Dermis blood vessel endothelial cell (primary cell): ENCODE measurements at places on chromosomes 12 and 14.

GRCh38 chr14:53947094-53947445 lies 9.6 kb downstream of the BMP4 start:
- peak; percentile 38 for DNase-seq

DNA sequence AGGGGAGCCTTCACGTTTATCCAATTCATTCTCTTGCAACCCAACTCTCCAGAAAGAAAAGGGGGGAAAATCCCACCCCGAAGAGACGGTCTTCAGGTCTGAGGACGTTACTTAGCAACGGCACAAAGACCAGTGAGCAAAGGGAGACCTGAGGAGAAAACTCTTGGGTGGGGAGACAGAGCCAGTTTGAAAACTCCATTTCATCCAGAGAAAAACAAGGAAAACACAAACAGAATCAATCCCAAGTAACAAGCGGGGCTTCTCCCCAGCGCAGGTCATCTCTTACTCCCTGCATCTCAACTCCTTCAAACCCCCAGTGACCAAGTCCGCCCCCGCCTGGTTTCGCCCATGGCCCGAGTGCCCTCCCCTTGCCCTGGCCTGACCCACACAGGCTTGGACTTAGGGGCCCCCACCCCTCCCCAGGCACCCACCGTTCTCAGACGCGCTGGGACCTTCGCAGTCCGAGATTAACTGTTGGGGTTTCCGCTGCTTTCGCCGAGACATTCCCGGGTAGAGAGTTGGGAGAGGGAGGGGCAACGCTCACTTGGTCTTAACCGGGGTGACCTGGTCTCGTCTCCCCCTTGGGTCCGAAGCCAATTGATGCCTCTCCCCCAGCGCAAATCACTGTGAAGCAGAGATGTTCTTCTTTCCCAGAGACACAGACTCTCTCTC lies 10.4 kb upstream of the SALL2 start:
- no peak for DNase-seq

DNA sequence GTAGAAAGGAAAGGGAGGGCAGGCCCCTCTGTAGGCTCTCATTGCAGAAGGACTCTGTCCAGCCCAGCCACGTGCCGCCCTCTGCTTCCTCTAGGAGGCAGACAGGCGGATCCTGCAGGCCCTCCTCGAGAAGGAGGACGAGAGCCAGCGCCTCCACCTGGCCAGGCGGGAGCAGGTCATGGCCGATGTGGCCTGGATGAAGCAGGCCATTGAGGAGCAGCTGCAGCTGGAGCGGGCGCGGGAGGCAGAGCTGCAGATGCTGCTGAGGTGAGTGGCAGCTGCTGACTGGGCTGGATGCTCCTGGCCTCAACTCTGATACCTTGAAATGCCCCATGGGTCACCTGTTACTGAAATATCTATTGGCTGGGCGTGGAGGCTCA lies 10.9 kb downstream of the TCHP start:
- DNase-seq: peak; percentile 55

DNA sequence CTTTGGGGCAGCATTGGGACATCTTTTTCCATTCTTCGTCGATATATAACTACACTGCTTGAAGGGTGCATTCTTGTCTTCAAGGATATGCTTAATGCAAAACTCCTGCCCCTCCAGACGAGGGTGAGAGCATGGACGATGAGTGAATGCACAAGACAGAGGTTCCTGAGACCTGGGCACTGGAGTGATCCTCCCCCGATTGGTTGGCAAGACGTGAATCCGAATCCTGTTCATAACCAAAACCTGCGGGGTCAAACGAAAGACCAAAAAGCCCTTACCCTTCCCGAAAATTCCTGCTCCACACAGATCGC lies 684 bp downstream of the KANSL2 start:
- DNase-seq: peak; percentile 55

- DNase-seq: no peak
These were observed 804.4 kb downstream of the FLRT2 start for GRCh38 chr14:86334355-86334754.

- DNase-seq: no peak
These were observed 153.7 kb upstream of the IGF1 start for GRCh38 chr12:102633981-102634605.

DNA sequence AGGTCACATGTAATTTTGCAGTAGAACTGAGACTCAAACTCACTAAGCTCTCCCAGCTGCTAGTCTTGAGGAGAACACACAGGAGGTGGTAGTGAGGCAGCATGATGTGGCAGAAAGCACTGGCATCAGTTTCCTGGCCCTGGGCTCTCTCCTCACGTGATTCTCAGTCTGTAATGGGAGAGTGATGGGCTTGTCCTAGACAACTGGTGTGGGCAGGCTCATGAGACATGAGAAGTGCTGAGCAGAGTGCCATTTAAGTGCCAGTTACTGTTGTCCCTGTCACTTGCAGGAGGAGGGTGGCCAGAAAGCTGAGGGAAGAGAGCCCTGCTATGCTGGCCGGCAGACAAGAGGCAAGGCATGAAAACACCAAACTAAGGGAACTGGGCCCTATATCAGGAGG lies 48.5 kb upstream of the OVCH1 start:
- DNase-seq: no peak

DNA sequence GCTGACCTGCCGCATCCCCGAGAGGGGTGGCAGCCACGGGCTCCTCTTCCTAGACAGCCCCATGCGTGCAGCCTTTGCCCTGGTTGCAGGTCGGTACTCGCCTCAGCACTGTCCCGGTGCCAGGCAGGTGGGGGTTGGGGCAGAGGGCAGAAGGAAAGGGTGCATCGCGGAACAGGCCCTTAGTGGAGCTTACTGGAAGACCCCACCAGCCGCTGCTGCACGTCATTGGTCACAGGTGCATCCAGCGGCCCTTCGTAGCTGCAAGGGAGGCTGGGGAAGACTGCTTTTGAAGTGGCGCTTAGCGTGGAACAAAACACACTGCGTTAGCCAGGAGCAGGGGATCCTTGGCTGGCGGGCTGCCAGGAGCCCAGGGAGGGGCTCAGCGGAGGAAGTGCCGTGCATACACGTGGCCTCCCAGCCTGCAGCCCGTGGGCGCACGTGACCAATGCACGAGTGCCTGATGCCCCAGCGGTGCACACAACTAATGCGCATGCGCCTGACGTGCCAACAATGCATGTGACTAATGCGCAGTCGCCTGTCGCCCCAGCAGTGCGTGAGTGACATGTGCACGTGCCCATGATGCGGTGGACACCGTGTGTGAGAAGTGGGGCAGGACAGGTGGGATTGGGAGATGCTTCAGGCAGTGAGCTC lies 5.0 kb upstream of the EP400 start:
- no peak for DNase-seq

- DNase-seq: no peak
These were observed 131.6 kb downstream of the ADGRD1 start for GRCh38 chr12:131085125-131085815.

GRCh38 chr12:2355604-2356003 lies 302.8 kb downstream of the CACNA1C start:
- DNase-seq: no peak

GRCh38 chr14:68854421-68854820 lies 61.6 kb upstream of the ZFP36L1 start:
- no peak for DNase-seq

DNA sequence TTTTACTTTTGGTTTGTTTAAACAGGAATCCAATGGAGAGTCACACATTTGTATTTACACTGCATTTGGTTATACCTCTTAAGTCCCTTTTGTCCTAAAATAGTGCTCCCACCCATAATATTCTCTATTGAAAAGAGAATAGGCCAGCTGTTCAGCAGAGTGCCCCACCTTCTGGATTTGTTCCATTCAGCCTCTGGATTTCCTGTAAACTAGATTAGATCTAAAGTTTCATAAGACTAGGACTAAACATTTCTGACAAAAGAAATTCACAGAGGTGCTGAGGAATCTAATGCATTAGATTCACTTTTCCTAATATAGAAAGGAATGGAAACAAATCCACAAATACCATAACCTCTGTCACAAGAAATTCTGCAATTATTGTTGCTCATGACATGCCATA lies 38.1 kb downstream of the GCH1 start:
- DNase-seq: peak; percentile 20

GRCh38 chr14:102930753-102931579 lies 8.5 kb downstream of the AMN start:
- no peak for DNase-seq

GRCh38 chr14:36665887-36666415 lies 4.3 kb downstream of the PAX9 start:
- DNase-seq: no peak

- no peak for DNase-seq
These were observed 58.0 kb upstream of the PSMA6 start for GRCh38 chr14:35234012-35234805.

- DNase-seq: no peak
These were observed 88.5 kb upstream of the METAP2 start for GRCh38 chr12:95385246-95386035.

DNA sequence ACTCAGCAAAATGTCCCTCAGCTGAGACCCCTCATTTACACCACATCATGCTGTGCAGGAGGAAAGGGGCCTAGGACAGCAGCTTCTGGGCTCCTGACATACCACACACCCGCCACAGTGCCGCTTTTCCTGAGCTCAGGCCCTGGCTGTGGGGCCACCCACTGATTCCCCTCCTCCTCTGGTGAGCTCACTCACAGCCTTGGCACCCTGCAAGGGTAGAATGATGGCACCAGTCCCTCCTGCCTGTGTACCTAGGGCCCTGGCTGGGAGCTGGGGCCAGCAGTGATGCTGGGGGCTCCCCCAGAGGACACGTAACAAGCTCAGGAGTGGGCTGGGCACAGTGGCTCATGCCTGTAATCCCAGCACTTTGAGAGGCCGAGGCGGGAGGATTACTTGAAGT lies 44.4 kb downstream of the PLEKHD1 start:
- no peak for DNase-seq

- peak; percentile 78 for DNase-seq
These were observed 473.0 kb downstream of the DPF3 start for GRCh38 chr14:72420749-72421474.

GRCh38 chr14:38207377-38207735 lies 348 bp upstream of the SSTR1 start:
- DNase-seq: peak; percentile 24

- peak; percentile 24 for DNase-seq
These were observed 16.4 kb downstream of the ARID2 start for GRCh38 chr12:45745861-45746277.

DNA sequence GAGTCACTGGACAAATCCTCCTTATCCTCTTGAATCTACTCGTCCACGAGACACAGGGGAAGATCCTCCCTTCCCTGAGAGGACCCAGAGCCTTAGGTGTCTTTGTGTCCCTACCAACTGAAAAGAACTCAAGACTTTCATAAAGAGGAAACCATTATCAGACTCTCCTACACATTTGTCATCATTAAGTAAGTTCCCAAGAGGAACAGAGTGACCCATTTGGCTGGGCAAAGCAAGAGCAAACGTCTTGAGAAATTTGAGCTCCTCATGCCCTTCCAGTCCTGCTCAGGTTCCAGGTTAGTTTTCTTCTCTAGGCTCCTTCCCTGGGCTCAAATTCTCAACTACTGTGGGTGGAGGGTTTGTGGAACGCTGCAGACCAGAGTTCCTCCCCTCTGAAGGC lies 5.7 kb downstream of the MLF2 start:
- DNase-seq: no peak

DNA sequence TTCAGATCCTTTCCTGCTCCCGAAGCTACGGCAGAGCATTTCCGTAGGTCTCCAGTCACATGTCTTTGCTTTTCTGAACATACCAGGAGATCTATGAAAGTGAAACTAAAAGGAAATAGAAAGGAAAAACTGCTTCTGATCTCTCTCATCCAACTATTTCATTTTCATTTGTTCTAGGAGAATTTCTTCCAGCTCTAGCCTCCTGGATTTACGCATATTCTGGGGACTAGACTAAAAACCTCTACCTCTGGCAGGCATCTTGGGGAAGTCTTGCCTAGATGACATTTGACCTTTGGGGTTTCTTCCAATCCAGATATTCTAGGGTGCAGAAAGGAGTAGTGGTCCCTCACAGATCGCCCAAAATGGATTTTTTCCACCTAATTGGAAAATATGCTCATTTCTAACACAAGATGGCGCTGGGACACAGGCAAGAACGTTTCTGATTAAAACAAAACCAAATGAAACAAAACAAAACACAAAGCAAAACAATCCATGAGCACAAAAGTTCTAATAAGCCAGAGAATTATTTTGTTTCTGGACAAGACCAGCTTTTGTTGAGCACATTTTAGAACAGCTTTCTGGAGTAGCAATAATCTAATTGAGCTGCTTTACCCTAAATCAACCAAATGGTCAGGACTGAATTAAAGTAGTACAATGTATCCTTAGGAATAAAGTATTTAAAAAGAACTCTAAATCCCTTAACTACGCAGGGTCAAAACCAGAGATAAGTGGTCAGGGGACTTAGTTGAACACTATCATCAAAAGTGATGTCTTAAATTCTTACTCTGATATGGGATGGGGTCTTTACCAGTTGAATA lies 12.3 kb upstream of the PARP11 start:
- DNase-seq: peak; percentile 65
